Stimulated activated CD8-positive, alpha-beta memory T cell treated with anti-CD3 and anti-CD28 coated beads, Interleukin-2, amount 100 ng/mL, for 1 hour (primary cell): ENCODE measurements at places on chromosomes 3 and 15.

- DNase-seq, result no peak
Measured at GRCh38 chr3:15496341-15496664, 25.2 kb downstream of the COLQ start.

GRCh38 chr15:62165104-62165792 is at the start of gene C2CD4B:
Gene C2CD4B (minus strand): TSS chr15:62165285. CDS start chr15:62164984, 301 bp downstream.
- no peak for DNase-seq

- DNase-seq, result no peak
Measured at GRCh38 chr3:66353530-66353929, 132.7 kb downstream of the SLC25A26 start.

DNA sequence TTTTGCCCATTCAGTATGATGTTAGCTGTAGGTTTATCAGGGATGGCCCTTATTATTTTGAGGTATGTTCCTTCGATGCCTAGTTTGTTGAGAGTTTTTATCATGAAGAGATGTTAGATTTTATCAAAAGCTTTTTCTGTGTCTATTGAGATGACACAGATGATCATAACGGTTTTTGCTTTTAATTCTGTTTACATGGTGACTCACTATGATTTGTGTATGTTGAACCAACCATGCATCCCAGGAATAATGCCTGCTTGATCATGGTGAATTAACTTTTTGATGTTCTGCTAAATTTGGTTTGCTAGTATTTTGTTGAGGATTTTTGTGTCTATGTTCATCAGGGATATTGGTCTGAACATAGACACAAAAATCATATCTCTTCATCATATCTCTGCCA is 8.3 kb downstream of the GPR156 start:
- no peak for DNase-seq

DNA sequence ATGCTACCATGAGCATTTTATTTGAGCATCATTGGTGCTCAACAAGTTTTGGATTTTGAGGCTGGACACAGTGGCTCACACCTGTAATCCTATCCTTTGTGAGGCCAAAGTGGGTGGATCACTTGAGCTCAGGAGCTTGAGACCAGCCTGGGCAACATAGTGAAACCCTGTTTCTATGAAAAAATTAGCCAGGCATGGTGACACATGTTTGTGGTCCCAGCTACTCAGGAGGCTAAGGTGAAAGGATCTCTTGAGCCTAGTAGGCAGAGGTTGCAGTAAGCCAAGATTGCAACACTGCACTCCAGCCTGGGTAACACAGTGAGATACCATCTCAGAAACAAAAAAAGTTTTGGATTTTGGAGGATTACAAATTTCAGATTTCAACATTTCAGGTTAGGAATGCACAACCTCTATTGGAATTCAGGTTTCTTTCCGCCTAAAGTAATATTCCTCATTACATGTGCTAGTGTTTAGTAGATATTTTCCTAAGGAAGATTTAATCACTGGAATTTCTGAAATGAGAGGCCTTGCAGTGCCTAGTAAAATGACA is 27.6 kb downstream of the CNOT10 start:
- DNase-seq, result no peak

- no peak for DNase-seq
Measured at GRCh38 chr15:58918239-58918638, 15.2 kb downstream of the SLTM start.

- DNase-seq, result no peak
Measured at GRCh38 chr15:29449136-29449535, 179.5 kb upstream of the NSMCE3 start.

GRCh38 chr3:115399750-115400149 is 223.6 kb upstream of the GAP43 start:
- DNase-seq, result no peak
